Right ventricle myocardium inferior (tissue), 1 donor: ENCODE measurements at places on chromosomes 6 and 20. TPM values are rescaled to one million over a fixed set of nuclear protein-coding genes. Genes with fewer than 3 reads are reported as not detected.

DNA sequence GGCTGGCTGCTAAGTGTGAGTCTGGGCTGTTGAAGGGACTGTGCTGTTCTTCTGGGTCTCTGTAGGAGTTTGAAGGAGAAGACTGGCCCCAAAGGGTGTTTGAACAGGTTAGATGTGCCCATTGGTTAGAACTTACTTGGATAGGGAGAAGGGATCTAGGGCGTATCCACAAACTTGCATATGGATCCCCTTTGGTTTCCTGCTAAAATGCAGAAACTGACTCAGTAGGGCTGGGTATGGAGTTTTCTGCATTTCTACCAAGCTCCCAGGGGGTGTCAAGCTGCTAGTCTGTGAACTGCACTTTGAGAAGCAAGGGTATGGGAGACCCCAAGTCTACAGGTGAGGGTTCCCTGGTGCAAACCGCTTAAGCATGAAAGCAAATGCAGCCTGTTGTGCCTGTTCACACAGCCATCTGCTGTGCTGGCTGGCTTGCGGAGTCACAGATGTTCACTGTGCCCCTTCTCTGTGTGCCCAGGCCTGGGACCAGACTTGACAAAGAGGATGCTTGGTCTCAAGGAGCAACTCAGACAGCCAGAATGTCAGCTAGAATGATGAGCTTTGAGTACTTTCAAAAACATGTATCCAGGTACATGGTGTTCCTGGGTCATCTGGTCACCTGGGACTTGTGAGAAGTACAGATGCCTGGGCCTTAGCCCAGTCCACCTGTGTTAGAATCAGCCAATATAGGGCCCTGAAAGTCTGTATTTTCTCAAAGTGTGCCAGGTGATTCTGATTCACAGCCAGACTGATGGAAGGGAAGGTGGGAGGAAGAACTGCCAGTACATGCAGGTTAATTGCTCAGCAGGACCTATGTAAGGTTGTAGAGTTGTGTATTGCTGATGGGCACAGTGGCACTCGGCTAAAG is 7.4 kb downstream of the PPP1R16B start:
- DNase-seq = no peak

Gene SLC16A10
- total RNA-seq = 12.1 TPM

DNA sequence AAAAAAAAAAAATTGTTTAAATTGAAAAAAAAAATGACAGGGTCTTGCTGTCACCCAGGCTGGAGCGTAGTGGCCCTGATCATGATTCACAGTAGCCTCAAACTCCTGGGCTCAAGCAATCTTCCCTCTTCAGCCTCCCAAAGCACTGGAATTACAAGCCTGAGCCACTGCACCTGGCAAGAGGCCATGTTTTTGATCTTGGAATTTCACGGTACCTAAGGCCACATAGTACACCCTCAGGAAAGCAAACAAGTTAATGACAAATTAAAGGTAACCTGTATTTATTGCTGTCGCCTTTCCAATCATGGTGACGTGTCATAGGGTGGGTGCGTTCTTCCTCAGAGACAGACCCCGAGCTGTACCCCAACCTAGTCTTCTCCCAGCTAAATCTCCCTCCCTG is 79.2 kb downstream of the LINC00237 start:
- no peak for DNase-seq

GRCh38 chr6:9205645-9206044 is 770.3 kb upstream of the SLC35B3 start:
- no peak for DNase-seq

DNA sequence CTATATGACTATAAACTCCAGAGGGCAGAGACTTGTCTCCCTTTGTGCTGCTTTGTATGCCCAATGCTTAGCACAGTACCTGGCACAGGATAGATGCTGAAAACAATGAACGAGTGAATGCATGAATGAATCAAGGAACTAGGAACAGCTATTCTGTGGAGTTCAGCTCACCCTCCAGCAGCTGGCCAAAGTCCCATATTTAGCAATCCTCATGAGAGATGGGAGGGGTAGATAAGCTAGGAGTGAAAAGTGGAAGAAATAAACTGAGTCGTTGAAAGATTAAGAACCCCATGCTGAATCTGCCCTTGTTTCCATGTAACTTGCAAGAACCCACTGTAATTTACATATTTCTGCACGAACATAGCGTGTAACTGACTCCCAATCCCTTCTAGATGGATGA is 106.5 kb downstream of the MAFB start:
- DNase-seq = no peak

DNA sequence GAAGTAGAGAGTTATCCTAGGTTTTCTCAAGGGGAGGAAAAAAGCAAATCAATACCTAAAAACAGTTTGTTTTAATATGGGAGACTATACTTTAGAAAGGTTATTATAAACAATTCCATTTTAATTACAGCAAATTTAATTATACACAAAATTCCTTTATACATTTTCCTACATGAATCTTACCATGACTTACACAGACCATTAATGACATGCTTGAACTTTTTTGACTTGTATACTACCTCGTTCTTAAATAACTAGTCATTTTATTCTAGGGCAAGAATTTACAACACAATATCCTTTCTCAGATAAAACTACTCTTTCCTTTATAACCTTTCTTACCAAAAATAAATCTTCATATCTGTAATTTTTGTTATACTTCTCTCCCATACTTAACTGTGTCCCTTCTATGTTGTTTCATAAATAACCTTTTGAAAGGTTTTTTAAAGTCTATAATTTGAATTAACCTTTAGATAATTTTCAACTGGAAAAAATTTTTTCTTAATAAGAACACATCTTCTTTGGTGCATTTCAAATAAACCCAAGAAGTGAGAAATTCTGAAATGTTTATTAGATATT is 729.4 kb downstream of the TENT5A start:
- no peak for DNase-seq

Gene TULP4
- 94.9 TPM for total RNA-seq

- no peak for DNase-seq
Measured at GRCh38 chr6:94217836-94218235, 798.5 kb upstream of the EPHA7 start.

Gene GRM1
- 2.9 TPM for total RNA-seq

DNA sequence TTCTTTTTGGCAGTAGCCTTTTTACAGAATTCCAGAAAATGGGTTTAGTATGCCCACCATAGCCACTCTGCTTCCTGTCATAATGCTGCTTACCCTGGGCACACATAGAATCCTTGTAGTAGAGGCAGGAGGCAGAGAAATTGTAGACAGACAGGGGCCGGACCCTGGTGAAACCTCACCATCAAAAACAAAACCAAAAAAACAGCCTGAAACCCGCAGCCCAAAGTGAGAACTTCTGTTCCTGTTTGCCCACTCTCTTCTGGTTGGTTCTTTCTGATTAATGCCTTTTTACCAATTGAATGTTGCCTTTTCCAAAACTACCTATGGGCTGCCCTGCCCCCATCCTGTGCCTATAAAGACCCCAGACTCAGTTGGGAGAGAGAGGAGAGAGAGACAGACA is 188.2 kb downstream of the CDKAL1 start:
- no peak for DNase-seq

DNA sequence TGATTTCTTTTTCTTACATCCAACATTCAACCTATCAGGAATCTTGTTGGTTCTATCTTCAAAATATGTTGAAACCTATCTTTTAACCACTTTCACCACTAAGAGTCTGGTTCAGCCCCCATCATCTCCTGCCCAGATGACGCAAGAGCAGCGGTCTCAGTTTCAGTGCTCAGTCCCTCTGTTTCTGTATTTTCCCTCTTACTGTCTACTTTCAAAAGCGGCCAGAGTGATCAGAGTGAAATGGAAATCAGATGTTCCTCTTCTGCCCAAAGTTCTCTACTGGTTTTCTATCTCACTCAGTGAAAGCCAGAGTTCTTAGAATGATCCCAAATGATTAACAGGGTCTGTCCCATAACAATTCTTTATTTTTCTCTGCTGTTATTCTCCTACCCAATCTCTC is 147.9 kb upstream of the PDE7B start:
- no peak for DNase-seq

DNA sequence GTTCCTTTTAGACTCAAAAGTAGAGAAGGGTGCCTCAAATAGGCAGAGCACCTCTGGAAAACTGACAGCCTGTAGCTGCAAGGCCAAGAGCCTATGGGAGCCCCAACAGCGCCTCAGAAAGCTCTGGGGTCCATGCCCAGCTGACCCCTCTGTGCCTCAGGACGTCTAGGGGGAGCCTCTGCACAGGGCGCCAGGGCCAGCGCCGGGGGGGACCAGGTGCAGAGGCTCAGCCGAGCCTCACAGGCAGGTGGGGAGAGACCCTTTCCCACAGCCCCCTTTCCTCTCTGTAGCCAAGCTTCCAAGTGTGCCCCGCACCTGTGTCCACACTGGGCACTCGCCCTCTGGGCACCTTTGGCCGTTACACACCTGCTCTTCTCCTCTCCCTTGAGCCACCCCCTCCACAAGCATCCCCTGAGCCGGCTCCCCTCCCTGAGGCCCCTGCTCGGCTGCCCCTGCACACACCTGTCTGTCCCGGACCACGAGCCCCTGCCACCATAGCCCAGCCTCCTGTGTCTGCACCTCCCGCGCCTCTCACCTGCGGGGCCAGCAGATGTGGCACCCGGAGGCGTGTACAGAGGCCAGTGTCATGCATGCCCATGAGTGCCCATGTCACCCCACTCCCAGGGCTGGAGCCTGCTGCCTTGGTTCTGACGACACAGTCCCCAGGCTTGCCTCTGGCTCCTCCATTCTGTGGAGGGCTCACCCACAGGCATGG is 53.2 kb downstream of the GINS1 start:
- DNase-seq = no peak

Gene PRPH2
- 0.49 TPM for total RNA-seq

DNA sequence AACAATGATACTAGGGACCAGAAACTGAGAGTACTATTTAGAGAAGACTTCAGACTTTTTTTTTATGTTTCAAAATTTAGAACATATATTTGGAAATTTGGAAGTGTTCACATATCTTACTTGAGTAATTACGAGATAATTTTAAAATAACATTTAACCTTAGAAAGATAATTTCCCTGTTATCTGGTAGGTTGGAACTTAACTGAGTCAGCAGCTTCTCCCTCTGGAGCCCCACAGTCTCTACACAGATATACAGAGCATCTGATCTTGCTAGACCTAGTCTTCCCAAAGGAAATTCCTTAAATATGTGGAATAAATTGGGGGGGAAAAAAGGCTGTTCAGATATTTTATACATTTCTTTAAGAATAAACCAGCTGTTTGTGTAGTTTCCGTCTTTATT is 48.6 kb downstream of the TSPYL4 start:
- no peak for DNase-seq

- peak; percentile 30 for DNase-seq
Measured at GRCh38 chr20:48659858-48660257, 167.9 kb downstream of the PREX1 start.

DNA sequence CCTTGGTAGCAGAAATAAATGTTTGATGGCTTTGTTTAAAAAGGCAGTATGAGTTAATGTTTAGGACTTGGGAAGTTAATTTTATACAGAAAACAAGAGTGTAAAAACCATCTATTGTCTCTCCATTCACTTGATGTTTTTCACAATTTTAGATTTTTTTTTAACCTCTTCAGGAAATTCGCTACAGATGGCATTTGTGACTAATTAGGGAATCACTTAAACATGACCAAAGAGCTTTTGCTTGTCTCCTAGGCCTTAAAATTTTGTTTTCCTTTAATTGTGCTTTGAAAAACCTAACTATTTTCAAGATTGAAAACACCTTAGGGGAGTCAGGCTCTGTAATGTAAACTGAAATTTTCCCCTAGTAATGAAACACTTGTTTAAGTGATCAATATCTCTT is 17.3 kb downstream of the TULP4 start:
- no peak for DNase-seq

- DNase-seq = no peak
Measured at GRCh38 chr20:4169360-4170190, 154.2 kb upstream of the RNF24 start.

Gene CFB
- 8.8 TPM for total RNA-seq

Gene BHLHE23
- not detected for total RNA-seq

DNA sequence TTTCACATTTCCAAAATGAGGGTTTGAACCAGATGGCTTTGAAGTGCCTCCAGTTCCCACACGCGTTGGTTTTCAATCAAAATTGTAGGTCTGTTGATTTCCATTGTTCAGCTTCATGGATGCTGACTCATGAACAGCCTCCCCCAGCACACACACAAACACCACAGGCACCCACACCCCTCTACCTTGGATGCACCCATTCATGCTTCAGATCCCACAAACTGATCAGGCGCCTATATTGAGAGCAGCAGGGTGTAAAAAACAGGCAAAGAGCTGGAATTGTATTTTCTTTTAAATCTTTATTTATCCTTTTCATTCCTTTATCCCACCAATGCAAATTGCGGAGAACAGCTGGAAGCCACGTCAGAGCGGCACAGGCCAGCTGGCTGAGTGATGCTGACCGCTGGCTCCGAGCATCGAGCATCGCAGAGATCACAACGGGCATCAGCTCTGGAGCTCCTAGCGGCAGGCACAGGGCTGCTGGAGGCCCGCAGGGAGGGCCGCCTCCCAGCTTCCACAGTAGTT is 29.3 kb upstream of the TBC1D7 start:
- no peak for DNase-seq

Gene VGLL2
- not detected for total RNA-seq

DNA sequence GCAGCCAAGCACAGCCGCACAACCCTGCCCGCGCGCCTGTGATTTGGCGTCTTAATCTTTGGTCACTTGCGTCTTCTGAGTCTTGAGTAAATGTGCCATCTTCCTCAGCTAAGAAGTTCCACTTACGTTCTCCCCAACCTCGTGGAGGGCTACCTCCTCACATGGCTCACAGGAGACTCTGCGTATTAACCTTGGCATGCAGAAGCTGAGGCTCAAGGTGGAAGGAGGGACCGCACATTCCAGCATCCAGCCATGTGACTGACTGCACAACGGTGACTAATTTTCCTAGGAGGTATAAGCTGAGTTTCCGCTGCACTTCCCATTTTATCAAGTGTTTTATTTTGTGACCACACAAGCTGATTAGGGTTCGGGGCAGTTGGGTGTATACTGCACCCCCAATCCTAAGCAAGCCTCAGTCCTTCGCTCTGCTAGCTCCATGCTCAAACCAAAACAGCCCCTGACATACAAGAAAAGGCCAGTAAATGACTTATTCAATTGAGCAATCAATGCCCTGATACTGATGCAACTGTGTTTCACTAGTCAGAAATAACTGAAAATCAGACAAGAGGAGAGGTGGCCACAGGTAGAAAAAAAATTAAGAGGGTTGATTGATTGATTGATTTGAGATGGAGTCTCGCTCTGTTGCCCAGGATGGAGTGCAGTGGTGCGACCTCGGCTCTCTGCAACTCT is 7.0 kb downstream of the BEND3 start:
- DNase-seq = no peak

Gene GPLD1
- 1.1 TPM for total RNA-seq
